Parietal lobe (tissue), 2 donors: ENCODE measurements at places on chromosomes 7 and 10. TPM values are rescaled to one million over a fixed set of nuclear protein-coding genes. Genes with fewer than 3 reads are reported as not detected.

Gene EVX1
- total RNA-seq: not detected

Gene CHCHD1
- 16.3 TPM for total RNA-seq

Gene RHBDD2
- 38.5 TPM for total RNA-seq

Gene NUTM2E
- 0.31 TPM for total RNA-seq

Gene EGR2
- total RNA-seq: 0.63 TPM

Gene FZD1
- total RNA-seq: 9.7 TPM

Gene NKX1-2
- total RNA-seq: not detected

Gene PON1
- total RNA-seq: not detected

Gene PPP1R3A
- not detected for total RNA-seq

Gene CARD11
- under 0.01 TPM for total RNA-seq

Gene SLC18A3
- not detected for total RNA-seq

Gene CFTR
- 0.94 TPM for total RNA-seq

Gene NUTM2A
- total RNA-seq: 3.1 TPM

Gene GALNT17
- total RNA-seq: 17.2 TPM

Gene ANKRD26
- 31.9 TPM for total RNA-seq

Gene TUBB8
- not detected for total RNA-seq

Gene PNLIPRP3
- total RNA-seq: not detected

Gene CALHM1
- total RNA-seq: not detected

Gene TMEM273
- total RNA-seq: 1.6 TPM
